ENCODE measurements at places on chromosomes 1 and 21. TPM values are rescaled to one million over a fixed set of nuclear protein-coding genes. Genes with fewer than 3 reads are reported as not detected.

CSF3R gene
- polyA plus RNA-seq, result 270 TPM

KRTAP7-1 gene
- polyA plus RNA-seq, result not detected

PODN gene
- polyA plus RNA-seq, result not detected

SEC22B gene
- polyA plus RNA-seq, result 3.6 TPM

HDAC1 gene
- polyA plus RNA-seq, result 62.5 TPM

CYP4B1 gene
- polyA plus RNA-seq, result not detected

CCDC28B gene
- 2.5 TPM for polyA plus RNA-seq
